Lung (tissue), 17 donors: ENCODE measurements at places on chromosomes 11 and 22. TPM values are rescaled to one million over a fixed set of nuclear protein-coding genes. Genes with fewer than 3 reads are reported as not detected.

- H3K27me3 ChIP-seq, result no peaks in the 10 kb centered on the region
- no peak overlapping the region for H3K4me3 ChIP-seq
- H3K27ac ChIP-seq, result no peak overlapping the region
- DNase-seq, result no peak
Measured at GRCh38 chr22:37279331-37280181, 2.8 kb upstream of the CYTH4 start.

- DNase-seq, result no peak
- H3K36me3 ChIP-seq, result no peaks in the 10 kb centered on the region
- H3K27ac ChIP-seq, result no peak within 1 kb of the TSS
- H3K4me3 ChIP-seq, result no peak within 1 kb of the TSS
- H3K27me3 ChIP-seq, result no peaks in the 10 kb centered on the region
- peaks cover 4% of the 10 kb centered on the region for H3K4me1 ChIP-seq
Measured at GRCh38 chr11:17544181-17544622, at the start of gene USH1C. Gene USH1C (minus strand): TSS chr11:17544416. CDS start chr11:17544307, 109 bp downstream.

DNA sequence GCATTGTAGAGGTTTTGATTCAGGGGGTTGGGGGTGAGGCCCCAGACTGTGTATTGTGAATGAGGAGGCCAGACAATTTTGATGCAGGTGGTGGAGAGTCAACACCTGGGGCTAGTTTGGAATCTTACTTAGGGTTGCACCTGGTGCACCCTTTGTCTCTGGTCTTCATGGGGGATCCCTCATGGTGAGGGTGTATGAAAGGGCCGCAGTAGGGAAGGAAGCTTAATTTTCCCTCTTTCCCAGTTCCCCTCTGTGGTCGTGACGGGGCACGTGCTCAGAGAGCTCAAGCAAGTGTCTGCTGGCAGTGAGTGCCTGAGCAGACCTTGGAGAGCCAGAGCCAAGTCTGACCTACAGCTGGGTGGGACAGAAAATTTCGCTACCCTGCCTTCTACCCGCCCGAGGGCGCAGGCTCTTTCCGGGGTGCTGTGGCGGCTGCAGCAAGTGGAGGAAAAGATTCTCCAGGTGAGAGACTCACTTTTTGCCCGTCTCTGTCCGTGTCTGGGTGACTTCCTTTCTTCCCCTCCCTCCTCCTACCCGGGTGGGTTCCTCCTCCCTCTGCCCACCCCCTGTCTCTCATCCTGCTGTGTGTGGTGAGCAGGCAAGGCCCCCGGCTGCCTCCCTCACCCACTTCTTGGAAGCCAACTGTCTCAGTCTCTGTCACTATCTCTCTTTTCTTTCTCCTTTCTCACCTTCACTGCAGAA, 131.7 kb downstream of the MICAL2 start:
- H3K4me1 ChIP-seq, result peaks cover 20% of the 10 kb centered on the region
- no peak overlapping the region for H3K4me3 ChIP-seq

- H3K4me1 ChIP-seq, result peaks cover 7% of the 10 kb centered on the region
- no peak overlapping the region for H3K4me3 ChIP-seq
- DNase-seq, result peak; percentile 59
Measured at GRCh38 chr11:9041747-9042146, 37.9 kb upstream of the NRIP3 start.

DNA sequence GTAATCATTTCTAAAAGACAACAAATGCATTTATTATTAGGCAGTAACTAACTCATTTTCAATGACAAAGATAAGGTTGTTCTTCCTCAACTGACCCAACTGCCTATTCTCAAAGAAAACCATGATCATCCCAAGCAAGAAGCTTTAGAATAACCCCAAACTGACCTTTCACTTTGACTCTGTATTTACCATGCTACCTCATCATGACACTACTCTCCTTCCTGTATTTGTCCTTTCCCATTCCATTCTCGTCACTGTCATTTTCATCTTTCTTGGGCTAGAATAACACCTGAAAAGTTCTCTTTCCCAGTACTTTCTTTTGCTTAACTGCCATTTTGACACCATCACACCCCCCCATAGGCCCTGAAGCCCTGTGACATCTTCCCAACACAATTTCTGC, 48.3 kb downstream of the TCF20 start:
- no peak overlapping the region for H3K27ac ChIP-seq
- no peaks in the 10 kb centered on the region for H3K4me1 ChIP-seq
- no peaks in the 10 kb centered on the region for H3K36me3 ChIP-seq
- H3K27me3 ChIP-seq, result no peaks in the 10 kb centered on the region
- no peak for DNase-seq

- H3K27ac ChIP-seq, result no peak overlapping the region
- no peak overlapping the region for H3K4me3 ChIP-seq
- H3K27me3 ChIP-seq, result no peaks in the 10 kb centered on the region
- H3K36me3 ChIP-seq, result no peaks in the 10 kb centered on the region
- no peaks in the 10 kb centered on the region for H3K4me1 ChIP-seq
Measured at GRCh38 chr11:16185042-16185441, 171.3 kb downstream of the SOX6 start.

DNA sequence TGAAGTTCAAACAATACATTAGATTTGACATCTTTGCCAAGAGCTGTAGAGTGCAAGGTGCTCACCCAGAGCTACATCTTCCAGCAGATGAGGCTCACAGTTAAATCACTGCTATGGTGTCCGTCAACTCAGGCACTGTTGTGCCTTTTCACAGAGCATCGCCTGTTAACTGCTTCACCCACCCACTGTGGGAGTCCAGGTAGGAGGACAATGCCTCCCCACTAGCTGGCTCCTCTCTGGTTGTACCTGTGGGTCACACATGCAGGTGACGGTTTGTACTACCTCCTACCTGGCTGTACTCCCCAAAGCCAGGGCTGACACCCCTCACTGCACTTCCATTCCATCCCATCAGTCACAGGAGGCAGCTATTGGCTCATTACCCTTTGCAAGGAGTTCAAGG, 84.6 kb upstream of the TOP3B start:
- H3K27ac ChIP-seq, result no peak overlapping the region
- H3K27me3 ChIP-seq, result no peaks in the 10 kb centered on the region
- H3K36me3 ChIP-seq, result no peaks in the 10 kb centered on the region
- DNase-seq, result no peak

- no peak overlapping the region for H3K27ac ChIP-seq
- peaks cover 18% of the 10 kb centered on the region for H3K4me1 ChIP-seq
- H3K36me3 ChIP-seq, result no peaks in the 10 kb centered on the region
- peaks cover 22% of the 10 kb centered on the region for H3K27me3 ChIP-seq
- DNase-seq, result peak; percentile 34
- H3K4me3 ChIP-seq, result no peak overlapping the region
Measured at GRCh38 chr22:45008186-45008681, 1.6 kb downstream of the PHF21B start.

GRCh38 chr11:34977089-34977912, 60.9 kb downstream of the PDHX start:
- no peak overlapping the region for H3K27ac ChIP-seq
- H3K4me1 ChIP-seq, result no peaks in the 10 kb centered on the region
- no peak overlapping the region for H3K4me3 ChIP-seq
- H3K27me3 ChIP-seq, result no peaks in the 10 kb centered on the region

- H3K4me3 ChIP-seq, result no peak overlapping the region
- H3K36me3 ChIP-seq, result no peaks in the 10 kb centered on the region
- no peak for DNase-seq
- H3K27me3 ChIP-seq, result no peaks in the 10 kb centered on the region
- H3K27ac ChIP-seq, result no peak overlapping the region
Measured at GRCh38 chr22:46779023-46779422, 16.6 kb downstream of the TBC1D22A start.

DNA sequence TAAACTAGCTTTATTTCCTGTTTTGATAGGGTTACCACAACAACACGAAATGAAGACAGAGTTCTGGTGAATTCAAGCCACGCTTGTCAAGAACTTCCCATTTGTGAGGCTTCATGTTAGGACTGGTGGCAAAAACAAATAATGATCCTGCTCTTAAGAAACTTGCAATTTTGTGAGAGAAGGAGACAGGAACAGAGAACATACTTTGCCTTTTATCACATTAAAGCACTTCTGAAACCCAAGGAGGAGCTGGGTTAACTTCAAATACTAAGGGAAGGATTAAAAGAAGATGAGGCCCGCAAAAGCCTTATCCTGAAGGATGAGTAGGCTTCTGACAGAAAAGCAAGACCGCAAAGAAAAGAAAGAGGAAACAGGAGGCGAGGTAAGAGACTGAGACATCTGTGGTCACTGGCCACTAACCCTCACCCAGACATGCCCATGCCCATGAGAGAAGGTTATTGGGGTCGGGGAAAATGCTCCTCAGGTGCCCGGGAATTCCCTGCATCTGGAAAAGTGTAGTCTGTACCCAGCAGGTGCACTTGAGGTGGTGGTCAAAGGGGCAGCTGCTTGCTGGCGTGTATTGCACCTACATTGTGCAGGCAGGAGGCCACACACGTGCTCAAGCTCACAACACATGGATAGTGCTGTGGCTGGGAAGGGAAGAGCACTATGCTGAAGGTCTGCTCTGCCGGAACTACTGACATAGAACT, 50.5 kb downstream of the MAPK1 start:
- peak overlapping the region; percentile 5 for H3K27ac ChIP-seq
- peaks cover 14% of the 10 kb centered on the region for H3K4me1 ChIP-seq
- H3K4me3 ChIP-seq, result no peak overlapping the region
- no peaks in the 10 kb centered on the region for H3K27me3 ChIP-seq
- DNase-seq, result peak; percentile 49
- no peaks in the 10 kb centered on the region for H3K36me3 ChIP-seq

- DNase-seq, result no peak
- H3K4me1 ChIP-seq, result peaks cover 9% of the 10 kb centered on the region
- no peaks in the 10 kb centered on the region for H3K36me3 ChIP-seq
- H3K27me3 ChIP-seq, result no peaks in the 10 kb centered on the region
- H3K27ac ChIP-seq, result no peak overlapping the region
- no peak overlapping the region for H3K4me3 ChIP-seq
Measured at GRCh38 chr11:76382209-76382608, 1.1 kb downstream of the GVQW3 start.

GRCh38 chr11:120270386-120270785, 30.4 kb downstream of the POU2F3 start:
- no peaks in the 10 kb centered on the region for H3K4me1 ChIP-seq
- no peak for DNase-seq
- no peak overlapping the region for H3K27ac ChIP-seq
- no peaks in the 10 kb centered on the region for H3K27me3 ChIP-seq
- no peak overlapping the region for H3K4me3 ChIP-seq
- H3K36me3 ChIP-seq, result no peaks in the 10 kb centered on the region

DNA sequence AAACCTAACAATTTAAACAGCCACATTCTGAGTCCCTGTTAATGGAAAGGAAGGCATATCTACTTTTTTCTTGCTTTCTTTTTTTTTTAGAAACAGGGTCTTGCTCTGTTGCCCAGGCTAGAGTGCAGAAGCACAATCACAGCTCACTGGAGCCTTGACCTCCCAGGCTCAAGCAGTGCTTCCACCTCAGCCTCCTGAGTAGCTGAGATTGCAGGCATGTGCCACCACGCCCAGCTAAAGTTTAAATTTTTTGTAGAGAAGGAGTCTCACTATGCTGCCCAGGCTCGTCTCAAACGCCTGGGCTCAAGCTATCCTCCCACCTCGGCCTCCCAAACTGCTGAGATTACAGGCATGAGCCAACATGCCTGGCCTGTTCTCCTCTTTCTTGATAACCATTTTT, 25.4 kb downstream of the ARFGAP3 start:
- H3K36me3 ChIP-seq, result peaks cover 26% of the 10 kb centered on the region
- H3K27ac ChIP-seq, result no peak overlapping the region
- no peaks in the 10 kb centered on the region for H3K27me3 ChIP-seq
- no peak overlapping the region for H3K4me3 ChIP-seq
- no peaks in the 10 kb centered on the region for H3K4me1 ChIP-seq

DNA sequence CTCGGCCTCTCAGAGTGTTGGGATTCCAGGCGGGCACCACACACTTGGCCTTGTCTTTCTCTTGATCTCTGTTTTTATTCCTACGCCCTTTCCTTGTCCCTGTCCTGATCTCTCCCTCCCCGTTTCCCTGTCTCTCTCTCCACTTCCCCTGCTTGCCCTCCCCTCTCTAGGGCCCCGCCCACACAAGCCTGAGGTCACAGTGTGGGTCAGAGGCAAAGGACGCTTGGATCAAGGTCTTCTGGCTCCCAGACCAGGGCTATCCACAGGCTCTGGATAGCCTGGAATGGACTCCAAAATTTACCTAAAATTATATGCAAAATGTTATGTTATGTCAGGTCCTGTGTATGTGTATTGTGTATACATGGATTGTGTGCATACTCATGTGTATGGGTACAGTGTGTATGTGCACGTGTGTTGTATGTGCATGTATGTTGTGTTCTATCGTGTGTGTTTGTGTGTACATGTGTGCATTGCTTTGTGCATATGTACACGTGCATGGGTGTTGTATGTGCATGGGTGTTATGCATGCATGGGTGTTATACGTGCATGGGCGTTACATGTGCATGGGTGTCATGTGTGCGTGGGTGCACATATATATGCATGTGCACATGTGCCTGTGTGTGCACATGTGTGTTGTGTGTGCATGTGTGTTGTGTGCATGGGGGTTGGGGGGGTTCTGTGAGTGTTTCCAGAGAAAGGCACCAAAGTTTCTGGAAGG, 38.3 kb downstream of the TP53I11 start:
- DNase-seq, result no peak
- no peak overlapping the region for H3K4me3 ChIP-seq
- H3K27me3 ChIP-seq, result no peaks in the 10 kb centered on the region
- H3K36me3 ChIP-seq, result no peaks in the 10 kb centered on the region
- no peak overlapping the region for H3K27ac ChIP-seq

DNA sequence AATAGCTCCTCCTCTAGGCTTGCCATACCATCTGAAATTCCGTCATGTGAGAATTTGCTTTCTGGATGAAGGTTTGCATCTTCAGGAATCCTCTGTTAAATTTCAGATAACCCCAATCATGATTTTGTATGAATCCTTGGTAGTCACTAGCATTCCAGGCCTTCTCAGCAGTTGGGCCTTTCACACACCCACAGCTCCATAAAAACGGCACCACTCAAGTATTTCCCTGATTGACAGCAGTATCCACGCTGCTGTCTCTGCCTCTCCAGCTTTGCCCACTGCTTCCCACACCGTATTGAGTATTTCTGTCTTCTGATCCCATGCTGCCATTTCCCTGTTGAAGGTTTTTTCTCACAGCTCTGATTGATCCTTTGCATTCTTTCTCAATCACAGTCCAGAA, 208.7 kb upstream of the NCAM1 start:
- no peaks in the 10 kb centered on the region for H3K4me1 ChIP-seq
- H3K36me3 ChIP-seq, result no peaks in the 10 kb centered on the region
- no peak overlapping the region for H3K27ac ChIP-seq

GRCh38 chr11:59076876-59077571, 9.1 kb upstream of the GLYATL1B start:
- H3K4me1 ChIP-seq, result no peaks in the 10 kb centered on the region
- H3K27me3 ChIP-seq, result no peaks in the 10 kb centered on the region
- H3K36me3 ChIP-seq, result no peaks in the 10 kb centered on the region
- DNase-seq, result no peak

RAC2 gene
- total RNA-seq, result 81.6 TPM

SPON1 gene
- total RNA-seq, result 98.6 TPM

CRYBB3 gene
- total RNA-seq, result not detected

BARX2 gene
- 0.74 TPM for total RNA-seq

PKP3 gene
- 15.7 TPM for total RNA-seq
